ENCODE measurements at places on chromosomes 2 and 18.
A peak's percentile ranks its signal among the peaks of the same experiment; 100 is the strongest.

GRCh38 chr18:24942144-24942543 lies 409.8 kb downstream of the ZNF521 start:
- no peak overlapping the region for H3K4me3 ChIP-seq
- no peak overlapping the region for H3K27ac ChIP-seq
- no peaks in the 10 kb centered on the region for H3K27me3 ChIP-seq

DNA sequence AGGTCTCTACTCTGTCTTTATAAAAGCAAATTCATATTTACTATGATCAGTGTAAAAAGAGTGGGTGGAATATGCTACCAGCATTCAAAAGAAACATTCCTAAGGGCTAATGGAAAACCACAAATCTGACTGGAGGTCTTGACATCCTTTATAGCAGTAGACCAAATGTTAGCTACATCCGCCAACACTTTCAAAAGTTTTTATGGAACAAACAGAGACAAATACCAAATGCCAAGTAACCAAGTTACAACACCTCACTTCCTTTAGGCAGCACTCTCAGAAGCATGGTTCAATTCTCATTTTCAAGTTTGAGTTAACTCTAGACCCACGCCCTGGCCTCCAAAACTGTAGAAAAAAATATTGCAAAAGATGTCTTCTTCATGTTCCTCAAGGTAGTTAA lies 78.3 kb upstream of the SETBP1 start:
- no peaks in the 10 kb centered on the region for H3K4me1 ChIP-seq
- H3K4me3 ChIP-seq: no peak overlapping the region
- H3K36me3 ChIP-seq: no peaks in the 10 kb centered on the region
- peaks cover 3% of the 10 kb centered on the region for H3K27me3 ChIP-seq

GRCh38 chr2:39266139-39266805 lies 22.5 kb upstream of the CDKL4 start:
- DNase-seq: no peak
- H3K27me3 ChIP-seq: no peaks in the 10 kb centered on the region
- peak overlapping the region; percentile 38 for H3K27ac ChIP-seq
- H3K36me3 ChIP-seq: peaks cover 2% of the 10 kb centered on the region
- no peak overlapping the region for H3K4me3 ChIP-seq
- peaks cover 23% of the 10 kb centered on the region for H3K4me1 ChIP-seq

GRCh38 chr18:77765468-77765867 lies 515.8 kb downstream of the GALR1 start:
- H3K36me3 ChIP-seq: no peaks in the 10 kb centered on the region
- H3K4me1 ChIP-seq: no peaks in the 10 kb centered on the region
- DNase-seq: no peak
- H3K27me3 ChIP-seq: peaks cover 16% of the 10 kb centered on the region
- H3K4me3 ChIP-seq: no peak overlapping the region

GRCh38 chr2:230362030-230362691 lies 35.2 kb downstream of the SP140L start:
- peaks cover 83% of the 10 kb centered on the region for H3K36me3 ChIP-seq
- H3K27me3 ChIP-seq: no peaks in the 10 kb centered on the region
- DNase-seq: no peak
- peak overlapping the region; percentile 57 for H3K4me3 ChIP-seq
